ENCODE measurements at places on chromosomes 12 and 14.

DNA sequence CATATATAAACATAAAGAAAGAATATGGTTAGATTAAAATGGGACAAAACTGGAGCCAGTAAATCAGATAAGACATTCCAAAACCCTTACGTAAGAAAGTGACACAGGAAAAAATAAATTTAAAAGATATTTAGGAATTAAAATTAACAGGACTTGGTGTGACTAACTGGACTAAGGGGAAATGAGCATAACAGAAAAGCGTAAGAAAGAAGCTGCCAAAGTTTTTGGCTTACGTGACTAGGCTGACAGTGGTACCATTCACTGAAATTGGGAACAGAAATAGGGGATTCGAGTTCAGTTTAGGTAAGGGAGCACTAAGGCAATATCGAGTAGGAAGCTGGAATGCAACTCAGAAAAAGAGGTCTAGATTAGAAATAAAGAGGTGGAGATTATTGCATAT is 7.8 kb downstream of the CDK17 start:
- no peak for DNase-seq

GRCh38 chr12:54337280-54337842 is 12.4 kb downstream of the COPZ1 start:
- no peak for DNase-seq

DNA sequence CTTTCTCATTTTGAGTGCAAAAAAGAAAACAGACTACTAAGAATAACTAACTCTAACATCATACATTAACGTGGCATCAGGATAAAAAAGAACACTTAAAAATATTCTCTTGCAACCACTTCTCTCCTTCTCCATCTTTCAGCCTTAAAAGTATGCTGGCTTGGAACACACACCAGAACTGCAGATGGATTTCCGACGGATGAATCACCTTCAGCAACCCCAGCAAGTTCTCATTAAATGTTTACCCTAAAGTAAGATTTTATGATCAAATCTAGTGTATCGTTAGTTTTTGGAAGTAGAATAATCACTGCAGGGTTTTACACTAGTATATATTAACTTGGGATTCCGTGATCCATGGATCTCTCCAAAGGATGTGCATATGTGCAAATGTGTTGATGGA is 1.2 kb downstream of the NEK9 start:
- DNase-seq: peak; percentile 30

- no peak for DNase-seq
These were observed 8.3 kb upstream of the OR11H6 start for GRCh38 chr14:20215196-20215595.

- DNase-seq: no peak
These were observed 51.4 kb upstream of the OR9K2 start for GRCh38 chr12:55074806-55075205.

GRCh38 chr12:123231931-123232330 is 1.0 kb downstream of the MPHOSPH9 start:
- DNase-seq: no peak
